Mesenchymal stem cell (in vitro differentiated cells and primary cell): ENCODE measurements at places on chromosomes 3 and 15.

GRCh38 chr3:50184242-50184978, 7.0 kb upstream of the GNAT1 start:
- no peak for DNase-seq

- DNase-seq, result no peak
Measured at GRCh38 chr15:75361989-75362641, 6.3 kb downstream of the MAN2C1 start.

- DNase-seq, result no peak
Measured at GRCh38 chr3:53145713-53146080, 15.3 kb upstream of the PRKCD start.

GRCh38 chr3:13548696-13549622, at the start of gene FBLN2:
TSS of gene FBLN2 (plus strand) at chr3:13549125. CDS start at chr3:13570356, 21,231 bp downstream.
- DNase-seq, result peak; percentile 52

GRCh38 chr3:67154429-67154828, 156.3 kb downstream of the KBTBD8 start:
- DNase-seq, result no peak

DNA sequence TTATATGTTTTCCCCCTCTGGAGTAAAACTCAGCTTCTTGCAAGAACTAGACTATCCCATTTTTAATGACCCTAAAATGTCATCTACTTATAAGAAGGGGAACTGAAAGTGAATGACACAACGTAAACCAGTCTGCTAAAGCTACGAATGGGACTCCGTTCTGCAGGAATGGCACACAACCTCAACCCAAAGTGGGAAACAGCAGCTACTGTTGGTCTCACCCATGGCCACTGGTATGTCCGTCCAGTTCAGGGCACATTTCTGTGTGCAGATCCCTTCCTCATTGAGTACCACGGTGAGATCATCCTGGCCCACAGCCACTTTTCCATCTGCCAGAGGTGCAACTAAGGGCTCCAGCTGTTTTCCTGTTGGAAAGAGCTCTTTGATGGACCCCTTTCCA, 23.8 kb downstream of the VPS39 start:
- DNase-seq, result no peak

GRCh38 chr3:106728315-106729098, 648.7 kb upstream of the CCDC54 start:
- peak; percentile 81 for DNase-seq

- no peak for DNase-seq
Measured at GRCh38 chr3:57545636-57546268, 1.6 kb upstream of the DNAH12 start.

GRCh38 chr3:151774910-151775309, 39.0 kb upstream of the AADAC start:
- DNase-seq, result no peak

DNA sequence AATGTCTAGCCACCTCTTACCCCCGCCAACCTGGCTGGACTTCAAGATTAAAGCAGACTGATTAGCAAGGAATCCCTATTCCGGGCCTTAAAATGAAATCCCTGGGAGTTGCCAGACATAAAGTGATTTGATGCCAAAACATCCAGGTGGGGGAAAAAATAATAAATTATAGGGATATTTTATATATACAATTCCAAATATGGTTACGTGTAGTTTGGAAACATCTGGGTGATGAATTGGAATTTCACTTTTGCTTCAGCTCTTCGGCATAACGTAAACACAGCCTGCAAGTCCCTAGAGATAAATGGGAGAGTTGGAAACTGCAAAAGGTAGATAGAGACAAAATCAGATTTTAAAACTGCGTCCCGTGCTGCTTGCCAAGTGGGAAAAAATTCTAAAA, 545.5 kb upstream of the MDFIC2 start:
- DNase-seq, result no peak

DNA sequence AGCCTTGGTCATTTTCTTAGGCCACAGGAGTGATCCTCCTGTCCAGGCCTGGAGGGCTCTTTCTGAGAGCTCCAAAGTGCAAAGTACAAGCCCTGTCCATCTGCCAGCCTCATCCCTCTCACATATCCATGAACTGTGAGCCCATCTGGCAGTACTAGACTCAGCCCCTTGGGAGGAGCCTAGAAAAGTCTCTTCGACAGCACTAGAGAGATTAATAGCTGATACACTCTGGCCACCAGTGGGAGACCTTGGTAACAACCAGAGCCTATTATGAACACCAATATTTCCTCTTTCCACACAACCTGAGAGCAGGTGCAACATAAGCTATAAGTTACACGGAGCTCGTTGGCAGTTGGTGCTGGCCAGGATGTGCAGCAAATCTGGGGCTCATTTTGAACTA, 59.5 kb upstream of the DCLK3 start:
- DNase-seq, result no peak

DNA sequence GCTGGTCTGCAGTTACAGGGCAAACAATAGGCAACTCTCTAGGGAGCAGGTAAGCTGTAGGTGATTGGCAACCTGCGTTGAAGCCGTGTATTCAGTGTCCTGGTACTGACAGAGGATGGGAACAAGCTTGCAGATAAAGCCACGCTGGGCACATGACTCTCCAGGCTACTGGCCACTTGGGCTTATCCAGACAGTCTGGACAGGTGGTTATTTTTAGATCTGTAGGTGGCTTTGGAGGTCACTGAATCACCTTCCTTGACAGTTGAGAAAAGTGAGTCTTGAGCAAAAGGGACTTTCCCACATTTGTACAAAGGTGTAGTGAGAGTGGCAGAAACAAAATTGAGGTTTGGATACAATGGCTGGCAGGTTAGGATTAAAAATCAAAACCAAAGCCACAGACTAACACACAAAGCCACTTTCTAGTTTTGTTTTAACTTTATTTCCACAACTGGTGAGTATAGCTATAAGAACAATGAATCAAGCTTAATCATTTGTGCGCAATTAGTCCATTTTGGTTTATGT, 22.3 kb upstream of the IL1RAP start:
- peak; percentile 22 for DNase-seq

DNA sequence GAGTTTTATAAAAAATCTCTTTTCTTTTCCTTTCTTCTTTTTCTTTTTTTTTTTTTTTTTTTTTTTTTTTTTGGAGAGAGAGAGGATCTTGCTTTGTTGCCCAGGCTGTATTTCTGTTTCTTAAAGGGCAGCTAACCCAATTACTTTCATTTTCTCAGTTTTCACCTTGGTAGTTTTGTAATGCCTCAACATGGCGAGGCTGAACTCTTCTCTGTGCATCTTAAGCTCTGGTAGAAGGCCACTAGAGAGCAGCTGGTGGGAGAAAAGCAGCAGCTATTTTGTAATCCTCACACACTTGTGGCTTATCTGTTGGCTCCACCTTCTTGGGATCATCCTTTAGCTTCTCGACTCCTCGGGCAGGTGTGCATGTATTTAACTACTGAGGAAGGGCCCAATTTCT, 152.2 kb upstream of the MEIS2 start:
- DNase-seq, result no peak

DNA sequence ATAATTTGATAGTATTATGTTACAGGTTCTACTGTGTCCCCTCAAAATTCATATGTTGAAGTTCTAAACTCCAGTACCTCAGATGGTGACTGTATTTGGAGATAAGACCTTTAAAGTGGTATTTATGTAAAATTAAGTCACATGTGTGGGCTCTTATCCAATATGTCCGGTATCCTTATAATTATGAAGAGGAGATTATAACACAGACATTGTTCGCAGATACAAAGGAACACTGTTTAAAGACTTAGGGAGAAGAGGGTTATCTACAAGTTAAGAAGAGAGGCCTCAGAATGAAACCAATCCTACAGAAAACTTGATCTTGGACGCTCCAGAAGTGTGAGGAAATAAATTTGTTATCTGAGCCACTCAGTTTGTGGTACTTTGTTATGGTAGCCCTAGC, 50.9 kb downstream of the DPH6 start:
- no peak for DNase-seq

DNA sequence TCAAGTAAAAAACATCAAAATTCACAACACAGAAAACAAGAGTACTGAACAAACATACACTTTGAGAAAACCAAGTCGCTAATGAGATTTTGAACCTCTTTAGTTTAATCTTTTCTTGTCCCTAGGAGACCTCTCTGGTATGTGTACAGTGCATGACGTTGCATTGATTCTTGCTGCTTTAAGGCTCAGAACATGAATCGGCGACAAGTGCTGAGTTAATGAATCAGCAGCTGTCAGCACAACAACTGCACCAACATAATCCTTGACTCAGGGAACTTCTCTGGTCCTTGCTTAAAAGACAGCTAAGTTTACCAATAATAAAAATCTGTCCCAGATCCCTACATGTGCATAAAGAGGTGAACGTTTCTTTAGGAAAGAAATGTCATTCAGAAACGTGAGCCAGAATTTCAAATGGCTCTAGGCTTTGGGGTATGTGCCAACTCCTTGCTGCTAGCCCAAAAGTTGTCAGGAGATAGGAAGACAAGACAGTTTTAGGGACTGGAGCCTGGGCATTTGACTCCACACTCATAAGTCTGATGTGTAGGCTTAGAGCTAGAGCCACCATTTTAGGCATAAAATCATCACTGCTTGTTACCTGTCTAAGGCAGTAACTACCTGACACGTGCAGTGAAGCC, 86.9 kb downstream of the IL5RA start:
- DNase-seq, result peak; percentile 24

DNA sequence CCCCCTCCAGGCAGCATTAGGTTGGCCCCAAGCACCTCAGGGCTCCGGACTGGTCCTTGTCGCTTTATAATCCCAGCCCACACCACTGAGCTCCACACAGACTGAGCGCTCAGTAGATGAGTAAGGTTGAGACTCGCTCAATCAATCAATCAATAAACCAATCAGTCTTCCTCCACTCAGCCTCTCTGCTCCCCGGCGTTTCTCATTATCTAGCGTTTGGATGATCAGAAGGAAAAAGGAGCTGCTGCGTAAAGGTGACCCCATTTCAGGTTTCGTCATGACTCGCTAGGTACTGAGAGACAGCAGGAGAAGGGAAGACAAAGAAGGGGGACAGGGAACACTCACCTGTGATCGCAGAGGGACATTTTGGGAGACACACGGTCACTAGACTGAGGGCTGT, 41.2 kb downstream of the ZNF710 start:
- no peak for DNase-seq

DNA sequence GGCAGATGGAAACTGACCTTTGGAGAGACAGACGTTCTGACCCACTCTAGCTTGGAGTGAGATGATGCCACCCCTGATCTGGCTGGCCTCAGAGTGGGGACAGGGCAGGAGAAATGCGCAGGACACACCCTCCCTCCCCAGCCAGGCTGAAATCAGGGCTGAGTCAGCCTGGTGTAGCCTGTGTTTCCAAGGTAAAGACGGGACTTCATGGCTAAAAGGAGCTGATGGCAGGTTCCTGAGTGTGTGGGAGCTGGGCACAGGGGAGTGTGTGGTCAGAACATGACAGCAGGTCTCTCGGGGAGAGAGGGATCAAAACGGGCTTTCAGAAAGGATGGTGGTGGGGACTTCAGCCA, 14.6 kb upstream of the POLG start:
- DNase-seq, result no peak

DNA sequence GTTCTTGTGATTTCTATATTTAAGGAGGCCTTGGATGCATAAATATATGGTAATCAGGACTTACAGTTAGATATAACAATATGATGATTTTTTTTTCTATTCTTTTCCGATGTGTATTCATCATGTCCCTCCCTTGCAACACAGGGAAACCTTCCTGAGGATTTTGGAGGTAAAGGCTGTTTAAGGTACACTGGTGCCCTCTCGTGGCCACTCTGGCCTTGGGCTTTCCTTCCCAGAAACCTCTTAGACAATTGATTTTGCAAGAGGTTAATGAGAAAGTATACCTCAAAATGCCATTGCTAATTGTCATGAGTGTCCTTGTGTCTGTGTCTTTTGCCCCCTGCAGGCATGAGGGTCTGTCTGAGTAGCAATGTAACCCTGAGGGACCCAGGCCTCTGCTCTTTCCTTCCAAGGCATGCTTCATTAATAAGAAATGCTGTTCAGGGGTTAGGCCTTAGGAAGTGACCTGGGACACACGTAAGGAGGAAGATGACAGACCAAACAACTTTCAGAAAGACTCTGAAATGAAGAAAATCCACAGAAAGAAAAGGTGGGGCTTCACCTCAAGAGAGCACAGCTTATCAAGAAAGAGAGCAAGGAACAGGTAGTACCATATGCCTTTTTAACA, 70.3 kb upstream of the PPP2R3A start:
- peak; percentile 66 for DNase-seq

DNA sequence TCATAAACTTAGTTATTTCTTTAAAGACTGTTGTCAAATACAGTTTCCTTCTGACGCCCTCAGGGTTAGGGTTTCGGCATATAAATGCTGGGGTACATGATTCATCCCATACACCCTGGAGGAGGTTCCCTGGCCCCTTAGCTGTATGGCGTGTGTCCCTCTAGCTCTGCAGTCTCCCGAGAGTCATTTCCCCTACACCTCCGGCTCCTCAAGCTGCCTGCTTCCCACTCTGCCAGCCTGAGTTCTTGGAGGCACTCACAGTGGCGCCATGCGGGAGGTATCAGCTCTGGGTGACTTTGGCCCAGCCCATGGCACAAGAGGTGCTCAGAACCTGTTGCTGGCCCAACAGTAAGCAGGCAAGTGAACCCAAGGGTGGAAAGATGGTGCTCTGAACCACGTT, 70.2 kb upstream of the TRPM1 start:
- DNase-seq, result no peak

GRCh38 chr15:67569668-67570067, 27.2 kb downstream of the MAP2K5 start:
- no peak for DNase-seq

GRCh38 chr3:78204977-78205376, 1165.1 kb downstream of the ROBO2 start:
- DNase-seq, result peak; percentile 74

GRCh38 chr15:97868981-97869380, 91.5 kb upstream of the ARRDC4 start:
- DNase-seq, result no peak

- no peak for DNase-seq
Measured at GRCh38 chr3:48408823-48409281, 21.0 kb downstream of the PLXNB1 start.

- DNase-seq, result no peak
Measured at GRCh38 chr15:58484791-58485600, 53.2 kb downstream of the LIPC start.

DNA sequence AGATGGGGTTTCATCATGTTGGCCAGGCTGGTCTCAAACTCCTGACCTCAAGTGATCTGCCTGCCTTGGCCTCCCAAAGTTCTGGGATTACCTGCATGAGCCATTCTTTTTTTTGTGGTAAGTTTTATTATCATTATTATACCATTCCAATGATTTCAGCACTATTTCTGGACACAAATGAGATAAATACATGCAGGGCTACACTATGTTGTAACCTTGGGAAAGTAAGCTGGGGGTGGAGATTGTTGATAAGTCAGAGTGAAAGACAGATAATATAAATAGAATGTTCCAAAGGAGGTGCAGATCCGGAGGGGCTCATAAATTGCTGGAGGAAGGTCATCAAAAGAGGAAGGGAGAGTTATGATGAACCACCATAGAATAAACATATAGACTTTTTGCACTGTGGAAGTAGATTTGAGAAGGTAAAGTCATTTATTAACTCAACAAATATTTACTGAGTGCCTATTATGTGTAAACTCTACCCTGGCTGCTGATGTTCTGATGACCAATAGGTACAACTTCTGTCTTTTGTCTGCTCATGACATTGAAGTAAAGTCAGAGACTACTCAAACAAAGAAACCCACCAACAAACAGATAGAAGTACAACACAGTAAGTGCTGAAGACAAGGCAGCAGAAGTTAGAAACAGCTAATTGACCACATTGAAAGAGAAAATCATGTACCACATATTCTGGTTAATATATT, 478.9 kb upstream of the GOLIM4 start:
- no peak for DNase-seq

- peak; percentile 37 for DNase-seq
Measured at GRCh38 chr3:48429317-48429959, 448 bp downstream of the PLXNB1 start.
